ENCODE measurements at places on chromosomes 4 and X.
A peak's percentile ranks its signal among the peaks of the same experiment; 100 is the strongest.

- DNase-seq, result no peak
Measured at GRCh38 chr4:168077726-168078239, 14.6 kb upstream of the ANXA10 start.

DNA sequence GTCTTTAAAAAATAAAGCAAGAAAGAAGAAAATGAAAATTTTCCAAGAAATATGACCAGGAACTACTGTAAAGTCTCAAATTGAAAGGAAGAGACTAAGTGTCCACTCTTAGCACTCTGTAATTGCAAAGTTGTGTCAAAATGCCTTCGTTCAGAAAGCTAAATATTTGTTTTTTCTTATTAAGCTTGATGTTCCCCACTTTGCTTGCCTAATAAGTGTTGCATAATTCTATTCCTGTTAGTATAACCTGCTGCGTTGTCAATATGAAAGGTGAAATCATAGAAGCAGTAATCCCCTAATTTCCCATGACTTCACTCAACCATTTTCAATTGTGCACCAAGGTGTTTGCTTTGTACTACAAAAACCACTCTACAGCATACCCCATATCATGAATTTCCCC, 442.9 kb upstream of the CTSO start:
- DNase-seq, result no peak

DNA sequence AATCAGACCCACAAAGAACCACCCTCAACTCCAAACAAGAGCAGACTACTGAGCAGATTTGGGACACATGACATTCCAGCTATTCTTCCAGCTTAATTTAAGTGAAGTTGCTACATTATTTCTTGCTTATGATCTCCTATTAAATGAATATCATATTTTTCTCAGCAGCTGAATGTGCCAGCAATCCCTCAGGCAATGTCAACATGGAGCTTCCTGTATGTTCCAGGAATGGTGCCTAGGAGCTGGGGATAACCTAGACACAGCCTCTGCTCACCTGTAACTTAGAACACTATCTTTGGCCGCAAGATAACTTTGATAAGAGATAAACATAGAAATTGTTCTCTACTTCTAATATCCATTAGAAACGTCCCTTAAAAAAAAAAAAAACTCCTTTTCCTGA, 274.4 kb upstream of the RASGEF1B start:
- DNase-seq, result no peak

DNA sequence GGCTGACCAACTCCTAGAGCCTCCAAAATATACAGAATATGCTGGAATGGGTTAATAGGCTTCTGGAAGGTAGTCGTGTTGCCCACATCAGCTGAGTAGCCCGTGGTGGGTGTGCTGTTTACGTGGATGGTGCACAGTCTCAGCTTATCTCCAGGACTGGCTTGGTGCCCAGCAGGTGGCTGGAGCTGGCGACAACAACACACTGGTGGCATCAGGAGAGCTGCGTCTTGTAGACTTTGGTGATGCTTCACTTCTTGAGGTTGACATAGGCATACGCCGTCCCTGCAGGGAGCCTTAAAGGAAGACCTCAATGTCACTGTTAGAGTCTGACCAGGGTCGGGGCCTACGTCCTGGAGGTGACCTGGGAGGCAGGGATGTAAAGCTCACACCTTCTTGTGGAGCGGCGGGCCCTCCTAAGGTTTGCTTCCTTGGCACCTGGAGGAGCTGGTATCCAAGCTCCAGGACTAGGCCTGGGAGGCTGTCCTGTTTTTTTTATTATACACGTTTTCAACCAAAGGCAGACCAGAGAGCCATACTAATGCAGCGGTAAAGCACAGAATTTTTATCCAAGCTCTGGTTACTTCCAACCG, 26.5 kb upstream of the RBMX start:
- no peak for DNase-seq

DNA sequence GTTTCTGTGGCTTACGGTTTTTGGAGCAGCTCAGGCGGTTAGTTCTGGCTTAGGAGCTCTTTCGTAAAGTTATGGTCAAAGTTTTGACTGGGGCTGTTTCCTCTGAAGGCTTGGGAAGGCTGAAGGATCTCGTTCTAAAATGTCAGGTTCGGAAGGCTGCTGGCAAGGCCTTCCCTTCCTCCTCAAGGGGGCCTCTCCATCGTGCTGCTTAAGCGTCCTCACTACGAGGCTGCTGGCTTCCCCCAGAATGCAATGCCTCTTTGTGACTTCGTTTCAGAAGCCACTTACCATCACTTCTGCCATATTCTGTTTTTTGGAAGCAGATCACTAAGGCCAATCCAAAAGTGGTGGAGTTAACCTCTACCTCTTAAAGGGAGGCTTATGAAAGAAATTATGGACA, 1196.4 kb upstream of the TENM3 start:
- no peak for DNase-seq

GRCh38 chr4:98939438-98939837, 10.5 kb upstream of the EIF4E start:
- DNase-seq, result no peak

GRCh38 chr4:10762561-10762960, 78.0 kb upstream of the CLNK start:
- DNase-seq, result peak; percentile 43

DNA sequence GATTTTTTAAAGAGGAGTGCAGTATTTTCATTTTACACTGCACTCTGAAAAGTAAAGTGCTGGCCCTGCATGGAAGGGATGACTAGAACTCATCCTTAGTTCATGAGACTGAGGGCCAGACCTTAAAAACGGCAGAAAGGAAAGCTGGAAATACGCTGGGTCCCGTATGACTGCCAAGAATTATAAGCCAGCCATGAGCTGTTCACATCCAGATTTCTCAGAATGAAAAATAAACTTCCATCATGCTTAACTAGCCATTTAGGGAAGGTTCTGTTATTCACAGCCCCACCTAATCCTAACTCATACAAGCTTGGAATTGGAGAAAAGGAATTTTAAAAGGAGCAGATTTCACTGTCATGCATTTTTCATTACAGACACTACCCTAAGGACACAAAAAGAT, 894.4 kb downstream of the FAT4 start:
- no peak for DNase-seq

DNA sequence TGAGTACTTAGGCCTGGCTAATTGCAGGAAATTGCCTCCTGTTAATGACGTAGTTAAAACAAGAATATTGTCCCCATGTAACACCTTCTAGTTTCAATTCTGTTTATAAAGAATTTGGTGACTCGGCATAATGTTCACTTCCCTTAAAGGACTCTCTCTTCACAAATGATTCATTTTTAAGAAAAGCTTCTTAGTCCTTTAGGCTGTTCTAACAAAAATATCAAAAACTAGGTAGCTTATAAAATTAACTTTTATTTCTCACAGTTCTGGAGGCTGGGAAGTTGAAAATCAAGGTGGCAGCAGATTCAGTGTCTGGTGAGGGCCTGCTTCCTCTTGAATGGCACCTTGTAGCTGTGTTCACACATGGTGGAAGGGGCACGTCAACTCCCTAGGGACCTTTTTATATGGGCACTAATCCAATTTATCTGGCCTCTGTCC, 23.8 kb downstream of the COL25A1 start:
- no peak for DNase-seq

GRCh38 chrX:8897259-8897658, 96.1 kb upstream of the FAM9A start:
- DNase-seq, result no peak

- no peak for DNase-seq
Measured at GRCh38 chr4:108355902-108356535, 187.3 kb upstream of the LEF1 start.

- peak; percentile 41 for DNase-seq
Measured at GRCh38 chr4:150178161-150178560, 99.9 kb downstream of the DCLK2 start.

DNA sequence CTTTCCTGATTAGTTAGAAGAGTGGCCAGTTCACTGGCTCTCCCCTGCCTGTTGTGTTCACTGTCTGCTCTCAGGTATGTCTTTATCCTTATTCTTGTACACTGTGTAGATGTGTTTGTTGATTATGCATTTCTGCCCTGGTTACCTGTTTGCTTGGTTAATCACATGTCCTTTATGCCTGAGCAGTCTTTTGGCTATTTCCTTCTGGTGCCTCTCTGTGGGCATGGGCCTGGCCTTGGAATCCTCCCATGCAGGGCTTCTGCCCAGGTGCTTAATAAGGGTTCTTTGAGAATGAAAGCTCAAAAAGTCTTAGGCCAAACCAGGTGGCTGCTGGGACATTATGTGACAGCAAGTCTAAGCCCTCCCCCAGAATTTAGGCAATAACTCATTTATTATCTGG, 26.5 kb downstream of the OTUD6A start:
- DNase-seq, result no peak

DNA sequence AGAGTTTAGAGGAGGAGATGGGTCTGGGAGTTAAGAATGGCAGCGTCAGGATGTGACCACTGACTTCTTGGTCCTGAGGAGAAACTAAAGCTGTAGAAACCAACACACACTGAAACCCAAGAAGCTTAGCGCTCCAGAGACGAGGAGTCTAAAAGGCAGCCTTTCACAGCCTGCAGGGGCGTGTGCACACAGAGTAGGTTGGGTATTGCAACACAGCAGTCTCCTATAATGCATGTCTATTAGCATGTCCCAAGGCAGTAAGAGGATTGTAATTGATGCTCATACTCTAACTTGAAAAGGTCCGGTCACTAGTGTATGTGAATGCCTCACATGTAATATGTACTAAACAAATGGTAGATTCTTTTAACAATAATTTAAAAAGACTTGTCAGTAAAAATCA, 57.4 kb downstream of the PTTG2 start:
- no peak for DNase-seq

DNA sequence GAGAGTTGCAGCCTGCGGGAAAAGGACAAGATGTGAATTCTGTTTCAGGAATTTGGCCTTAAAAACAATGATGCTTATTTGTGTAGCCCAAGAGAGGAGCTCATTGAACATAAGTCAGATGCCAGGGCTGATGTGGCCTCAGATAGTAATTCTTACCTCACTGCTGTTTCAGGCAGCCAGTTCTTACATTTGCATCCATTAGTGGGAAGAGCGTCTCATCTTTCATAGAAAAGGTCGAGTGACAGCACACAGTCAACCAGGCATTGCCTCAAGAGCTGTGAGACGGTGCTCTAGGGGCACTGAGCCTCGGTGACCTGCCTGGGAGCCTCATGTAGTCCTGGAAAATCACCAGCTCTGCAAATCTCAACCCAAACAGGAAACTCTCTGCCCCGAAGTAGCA, 174.9 kb upstream of the FRG1 start:
- DNase-seq, result no peak

- no peak for DNase-seq
Measured at GRCh38 chrX:12412561-12412960, 274.3 kb downstream of the FRMPD4 start.

DNA sequence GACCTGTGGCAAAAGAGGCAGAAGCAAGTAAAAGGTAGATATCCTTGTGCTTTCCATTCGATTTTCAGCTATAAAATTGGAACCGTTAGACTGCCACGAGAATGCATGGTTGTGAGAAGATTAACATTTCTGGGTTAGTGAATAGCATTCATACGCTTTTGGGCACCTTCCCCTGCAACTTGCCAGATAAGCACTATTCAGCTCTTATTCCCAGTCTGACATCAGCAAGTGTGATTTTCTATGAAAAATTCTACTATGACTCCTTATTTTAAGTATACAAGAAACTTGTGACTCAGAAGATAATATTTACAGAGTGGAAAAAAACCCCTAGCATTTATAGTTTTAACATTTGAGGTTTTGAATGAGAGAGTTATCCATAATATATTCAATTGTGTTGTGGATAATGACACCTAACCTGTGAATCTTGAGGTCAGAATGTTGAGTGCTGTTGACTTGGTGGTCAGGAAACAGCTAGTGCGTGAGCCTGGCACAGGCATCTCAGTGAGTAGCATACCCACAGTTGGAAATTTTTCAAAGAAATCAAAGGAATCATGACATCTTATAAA, 3.9 kb downstream of the FGB start:
- no peak for DNase-seq

GRCh38 chr4:152528060-152528459, 7.8 kb downstream of the FBXW7 start:
- DNase-seq, result no peak

DNA sequence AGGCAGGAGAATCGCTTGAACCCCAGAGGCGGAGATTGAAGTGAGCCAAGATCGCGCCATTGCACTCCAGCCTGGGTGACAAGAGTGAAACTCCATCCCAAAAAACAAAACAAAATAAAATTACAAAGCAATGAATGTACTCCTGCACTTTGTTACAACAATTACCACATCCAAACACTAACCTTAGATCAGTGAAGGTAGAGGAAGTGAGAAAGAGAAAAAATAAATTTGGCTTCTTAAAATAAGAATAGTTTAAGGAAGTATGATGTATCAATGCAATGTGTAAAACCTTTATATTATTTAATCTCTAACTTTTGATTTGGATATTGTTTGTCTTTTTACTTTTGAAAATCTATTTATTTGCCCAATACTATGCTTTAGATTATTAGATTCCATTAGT, 21.7 kb upstream of the CSN1S1 start:
- no peak for DNase-seq

DNA sequence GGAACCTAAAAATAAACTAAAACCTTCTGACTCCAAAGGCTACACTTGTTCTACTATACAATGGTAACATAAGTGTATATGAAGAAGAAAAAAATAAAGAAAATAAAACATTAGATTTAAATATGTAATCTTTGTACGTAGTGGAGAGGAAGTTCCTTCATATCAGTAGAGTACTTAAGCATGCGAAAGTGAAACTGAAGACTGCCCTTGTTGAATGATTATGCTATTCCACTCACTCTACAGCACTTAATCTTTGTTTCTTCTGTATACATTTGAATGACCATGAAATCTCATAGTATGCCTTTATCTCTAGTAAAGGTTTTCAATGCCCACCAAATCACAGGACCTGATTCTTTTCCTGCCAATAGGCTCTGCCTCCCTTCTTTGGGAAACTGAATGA, 78.9 kb downstream of the NDST3 start:
- no peak for DNase-seq

GRCh38 chrX:72532366-72532765, 40.3 kb downstream of the HDAC8 start:
- no peak for DNase-seq

- peak; percentile 89 for DNase-seq
Measured at GRCh38 chr4:139208404-139208945, 31.5 kb upstream of the ELF2 start.

GRCh38 chr4:54082168-54082567, 17.8 kb upstream of the CHIC2 start:
- peak; percentile 97 for DNase-seq

GRCh38 chrX:8864161-8864560, 63.0 kb upstream of the FAM9A start:
- DNase-seq, result no peak

DNA sequence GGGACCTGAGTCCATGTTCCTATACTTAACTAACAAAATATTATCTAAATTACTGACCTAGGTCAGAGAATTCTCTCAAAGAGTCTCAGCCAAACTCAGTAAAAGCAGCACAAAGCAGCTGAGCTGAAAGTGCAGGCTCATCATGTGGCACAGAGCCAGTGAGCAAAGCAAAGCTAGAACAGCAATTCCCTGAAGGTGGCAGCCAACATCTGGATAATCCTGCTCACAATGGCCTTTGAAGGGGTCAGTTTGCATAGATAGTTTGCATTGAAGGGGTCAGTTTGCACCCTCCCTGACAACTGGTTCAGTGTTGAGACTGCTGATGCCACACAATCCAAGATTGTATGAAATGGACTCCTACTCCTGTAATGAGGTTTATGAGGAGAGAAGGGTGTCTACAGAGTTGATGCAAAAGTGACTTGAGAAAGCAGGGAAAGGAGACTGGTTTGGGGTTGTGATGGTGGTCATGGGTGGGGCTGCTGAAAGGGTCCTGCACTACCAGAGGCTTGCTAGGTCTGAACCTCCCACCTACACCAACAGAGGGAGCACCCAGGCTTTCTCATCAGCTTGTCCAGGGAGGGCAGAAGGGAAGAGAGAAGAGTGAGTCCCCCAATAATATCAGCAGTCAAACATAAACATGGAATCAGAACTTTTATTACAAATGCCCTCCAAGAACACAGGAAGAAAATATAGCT, 39.7 kb downstream of the TRIM61 start:
- DNase-seq, result no peak
